ENCODE measurements at places on chromosomes 3 and 15. TPM values are rescaled to one million over a fixed set of nuclear protein-coding genes. Genes with fewer than 3 reads are reported as not detected.

Gene ITIH1
- not detected for total RNA-seq

DNA sequence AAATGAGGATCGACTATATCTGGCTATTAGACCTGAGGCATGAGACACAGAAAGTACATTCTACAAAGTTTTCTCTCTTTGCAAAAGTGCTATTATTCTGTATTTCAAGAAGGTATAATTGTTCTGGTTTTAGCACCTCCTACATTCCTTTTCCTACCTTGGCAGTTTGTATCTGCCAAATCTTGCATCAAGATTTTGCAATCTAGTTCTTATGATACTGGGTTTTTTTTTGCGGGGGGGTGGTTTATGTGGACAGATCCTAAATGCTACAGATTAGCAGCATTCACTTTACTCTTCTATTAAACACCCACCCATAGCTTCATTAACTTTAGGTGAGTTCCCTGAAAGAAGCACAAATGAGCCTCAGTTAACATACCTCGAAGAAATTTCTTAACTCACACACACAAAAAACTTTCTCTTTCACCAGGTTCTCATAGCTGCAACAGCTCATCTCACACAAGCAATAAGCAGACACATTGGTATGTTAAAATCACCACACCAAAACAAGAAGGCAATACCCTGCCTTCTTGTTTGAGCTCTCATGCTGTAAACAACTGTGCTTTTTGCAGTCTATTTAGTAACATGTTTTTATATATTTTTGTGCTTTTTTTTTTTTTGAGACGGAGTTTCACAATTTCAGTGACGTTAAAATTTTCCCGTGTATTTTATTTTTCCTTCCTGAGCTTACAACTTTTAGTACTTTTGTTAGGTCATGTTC is 73.0 kb upstream of the VGLL4 start:
- H3K4me3 ChIP-seq = peak overlapping the region; percentile 84
- H3K4me1 ChIP-seq = peaks cover 16% of the 10 kb centered on the region
- peak overlapping the region; percentile 71 for H3K27ac ChIP-seq

DNA sequence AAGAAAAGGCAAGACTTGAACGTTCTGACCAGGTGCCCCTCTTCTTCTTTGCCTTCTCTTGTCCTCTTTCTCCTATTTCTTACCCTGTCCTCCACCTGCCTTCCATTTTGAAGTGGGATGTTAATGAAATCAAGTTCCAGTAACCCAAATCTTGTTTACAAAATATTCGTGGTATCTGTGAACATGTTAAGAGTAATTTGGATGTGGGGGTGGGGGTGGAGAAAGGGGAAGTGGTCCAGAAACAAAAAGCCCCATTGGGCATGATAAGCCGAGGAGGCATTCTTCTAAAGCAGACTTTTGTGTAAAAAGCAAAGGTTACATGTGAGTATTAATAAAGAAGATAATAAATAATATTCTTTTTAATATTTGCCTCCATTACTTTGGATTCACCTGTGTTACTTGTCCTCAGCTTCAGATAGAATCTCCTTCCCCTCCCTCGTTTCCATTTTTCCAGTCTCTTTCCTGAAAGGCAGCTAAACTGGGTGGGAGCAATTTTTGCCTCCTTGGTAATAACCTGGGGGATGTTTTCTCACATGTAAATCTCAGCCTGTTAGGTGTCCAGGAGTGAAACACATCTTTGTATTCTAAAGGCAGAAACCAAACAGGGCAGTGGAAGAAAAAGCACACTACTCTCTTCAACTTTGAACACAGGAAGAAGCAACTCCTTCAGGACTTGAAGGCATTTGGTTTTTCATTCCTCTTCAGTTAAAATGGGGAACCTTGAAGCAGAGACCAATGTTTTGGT is 3.2 kb downstream of the CHST2 start:
- no peak for DNase-seq
- H3K4me1 ChIP-seq = no peaks in the 10 kb centered on the region
- peaks cover 4% of the 10 kb centered on the region for H3K27me3 ChIP-seq
- H3K27ac ChIP-seq = no peak overlapping the region
- H3K4me3 ChIP-seq = no peak overlapping the region

Gene RTP3
- total RNA-seq = not detected

GRCh38 chr3:108823227-108823626 is 641 bp downstream of the TRAT1 start:
- H3K36me3 ChIP-seq = no peaks in the 10 kb centered on the region
- no peaks in the 10 kb centered on the region for H3K4me1 ChIP-seq
- H3K27ac ChIP-seq = no peak overlapping the region
- no peak overlapping the region for H3K4me3 ChIP-seq
- DNase-seq = no peak

- DNase-seq = no peak
- H3K4me3 ChIP-seq = no peak overlapping the region
- H3K27ac ChIP-seq = no peak overlapping the region
Observed at GRCh38 chr3:51581524-51581923, 43.0 kb downstream of the RAD54L2 start.

GRCh38 chr3:170714562-170715535 is 129.0 kb upstream of the SLC7A14 start:
- H3K4me3 ChIP-seq = no peak overlapping the region
- H3K36me3 ChIP-seq = no peaks in the 10 kb centered on the region
- no peaks in the 10 kb centered on the region for H3K27me3 ChIP-seq
- H3K27ac ChIP-seq = peak overlapping the region; percentile 88

- H3K27me3 ChIP-seq = no peaks in the 10 kb centered on the region
- peak; percentile 92 for DNase-seq
- H3K4me1 ChIP-seq = peaks cover 41% of the 10 kb centered on the region
- H3K36me3 ChIP-seq = peaks cover 83% of the 10 kb centered on the region
- no peak overlapping the region for H3K4me3 ChIP-seq
Observed at GRCh38 chr3:112605285-112605684, 35.7 kb downstream of the CCDC80 start.

- H3K27ac ChIP-seq = no peak overlapping the region
- H3K36me3 ChIP-seq = no peaks in the 10 kb centered on the region
- DNase-seq = peak; percentile 89
- no peak overlapping the region for H3K4me3 ChIP-seq
- H3K4me1 ChIP-seq = peaks cover 45% of the 10 kb centered on the region
Observed at GRCh38 chr3:125059488-125060245, 3.9 kb upstream of the HEG1 start.

Gene KLF15
- total RNA-seq = 4.4 TPM

DNA sequence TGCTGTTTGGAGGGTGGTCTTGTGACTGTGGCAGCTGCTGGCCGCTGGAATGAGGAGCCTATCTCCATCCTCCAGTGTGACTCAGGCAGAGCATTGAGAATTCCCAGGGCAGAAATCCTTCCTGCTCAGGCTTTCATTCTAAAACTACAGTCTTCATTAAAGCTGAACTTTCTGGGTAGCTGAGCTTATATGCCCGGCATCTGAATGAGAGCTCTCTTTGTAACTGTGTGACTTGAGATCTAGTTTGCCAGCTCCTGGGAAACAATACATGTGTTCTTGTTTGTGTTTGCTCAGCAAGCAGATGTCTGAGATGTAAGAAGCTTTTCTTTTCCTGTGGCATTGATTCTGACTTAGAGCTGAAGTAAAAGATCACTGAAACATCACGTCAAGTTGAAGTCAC is 22.4 kb downstream of the RLBP1 start:
- peaks cover 26% of the 10 kb centered on the region for H3K36me3 ChIP-seq
- peak overlapping the region; percentile 16 for H3K27ac ChIP-seq
- H3K4me3 ChIP-seq = no peak overlapping the region

Gene TERC
- total RNA-seq = 144 TPM

GRCh38 chr3:194294199-194294894 is 56.8 kb downstream of the CPN2 start:
- H3K4me1 ChIP-seq = peaks cover 8% of the 10 kb centered on the region
- no peak for DNase-seq
- no peaks in the 10 kb centered on the region for H3K36me3 ChIP-seq

DNA sequence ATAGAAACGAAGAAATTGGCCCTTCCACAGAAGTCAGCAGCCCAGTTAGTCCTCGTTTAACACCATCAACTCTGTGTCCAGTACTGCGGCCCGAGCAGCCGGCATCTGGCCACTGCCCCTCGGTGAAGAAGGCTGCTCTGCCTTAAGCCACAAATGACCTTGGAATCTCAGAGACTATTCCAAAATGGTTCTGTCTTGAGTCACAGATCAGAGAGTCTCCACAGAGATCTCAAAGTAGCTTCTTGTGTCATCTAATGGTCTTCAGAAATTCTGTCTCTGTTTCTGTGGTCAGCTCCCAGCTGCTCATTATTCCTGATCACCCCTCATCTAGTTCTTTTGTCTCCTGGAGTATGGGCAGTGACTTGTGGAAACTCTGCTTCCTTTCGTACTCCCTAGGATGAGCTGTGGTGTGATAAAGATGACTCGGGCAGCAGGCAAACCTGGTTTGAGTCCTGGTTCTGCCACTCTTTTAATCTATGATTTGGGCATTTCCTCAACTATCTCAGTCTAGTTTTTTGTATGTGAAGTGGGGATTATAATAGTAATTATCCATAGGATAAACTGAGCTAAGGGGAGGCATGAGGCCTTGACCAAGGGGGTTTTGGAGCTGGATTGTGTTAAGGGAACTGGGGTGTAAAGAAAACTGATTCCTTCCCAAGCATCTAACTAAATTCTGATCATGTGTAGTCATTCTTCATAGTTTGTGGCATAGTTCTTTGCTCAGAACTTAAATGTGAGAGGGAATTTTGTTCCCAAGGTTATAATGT is 22.6 kb downstream of the CRTC3 start:
- peaks cover 39% of the 10 kb centered on the region for H3K4me1 ChIP-seq
- H3K27me3 ChIP-seq = no peaks in the 10 kb centered on the region
- H3K4me3 ChIP-seq = peak overlapping the region; percentile 9
- H3K36me3 ChIP-seq = peaks cover 5% of the 10 kb centered on the region
- DNase-seq = peak; percentile 67

Gene PLOD2
- 345 TPM for total RNA-seq

Gene MESP2
- total RNA-seq = 0.72 TPM

Gene C15orf62
- total RNA-seq = under 0.01 TPM

DNA sequence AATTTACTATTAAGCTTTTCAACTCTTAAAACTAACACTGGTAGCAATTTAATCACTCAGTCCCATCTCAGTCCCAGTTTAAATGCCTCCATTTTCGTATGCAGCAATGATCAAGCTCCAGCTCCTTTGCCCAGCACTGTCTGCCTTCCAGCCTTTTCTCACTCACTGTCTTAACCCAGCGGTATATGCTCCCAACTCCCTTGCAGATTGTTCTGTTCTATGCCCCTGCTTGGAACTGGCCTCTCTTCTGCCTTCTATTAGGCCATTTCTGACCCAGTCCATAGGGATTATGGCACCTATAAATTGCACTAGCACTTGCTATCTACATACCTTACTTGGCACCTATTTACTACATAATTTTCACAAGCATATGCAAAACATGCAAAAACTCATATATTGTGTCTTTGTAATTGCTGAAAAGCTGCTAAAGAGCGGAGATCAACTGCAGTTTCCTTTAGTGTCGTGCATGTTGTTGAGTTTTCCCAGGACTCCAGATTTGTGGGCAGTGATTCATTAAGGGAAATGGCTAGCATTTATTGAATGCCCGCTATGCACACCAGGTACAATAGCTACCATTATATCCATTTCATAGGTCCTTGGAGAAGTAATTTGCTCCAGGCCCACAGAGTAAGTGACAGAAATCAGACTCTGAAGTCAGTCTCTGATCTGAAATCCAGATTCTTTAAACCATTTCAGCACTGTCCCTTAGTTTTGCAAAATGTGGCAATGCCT is 24.4 kb downstream of the CRBN start:
- no peaks in the 10 kb centered on the region for H3K4me1 ChIP-seq
- no peak overlapping the region for H3K4me3 ChIP-seq
- H3K27ac ChIP-seq = no peak overlapping the region

DNA sequence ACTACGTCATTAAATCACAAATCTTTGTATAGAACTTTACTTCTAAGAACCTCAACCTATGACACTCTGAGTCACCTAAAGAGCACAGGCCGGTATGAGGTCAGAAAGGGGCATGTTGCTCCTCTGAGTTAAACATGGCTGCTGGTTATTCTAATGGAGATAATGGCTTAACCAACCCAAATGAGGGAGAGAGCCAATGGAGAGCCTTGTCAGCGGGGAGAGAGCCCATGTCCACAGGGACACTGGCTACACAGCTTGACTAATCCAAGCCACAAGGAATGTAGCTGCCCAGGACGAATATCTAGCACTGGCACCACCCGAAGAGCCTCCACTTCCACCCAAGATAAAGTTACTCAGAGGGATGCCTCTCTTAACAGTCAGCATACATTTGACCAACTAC is 77.0 kb upstream of the STAC start:
- H3K27me3 ChIP-seq = no peaks in the 10 kb centered on the region
- no peak overlapping the region for H3K4me3 ChIP-seq
- H3K27ac ChIP-seq = no peak overlapping the region
- no peak for DNase-seq
- no peaks in the 10 kb centered on the region for H3K4me1 ChIP-seq

Gene GPR15
- not detected for total RNA-seq

- DNase-seq = peak; percentile 50
- H3K27me3 ChIP-seq = no peaks in the 10 kb centered on the region
- peaks cover 26% of the 10 kb centered on the region for H3K36me3 ChIP-seq
- H3K27ac ChIP-seq = peak overlapping the region; percentile 89
- H3K4me1 ChIP-seq = peaks cover 15% of the 10 kb centered on the region
Observed at GRCh38 chr3:40309925-40310695, 603 bp downstream of the EIF1B start.

- no peak for DNase-seq
- H3K27me3 ChIP-seq = no peaks in the 10 kb centered on the region
- peak overlapping the region; percentile 47 for H3K27ac ChIP-seq
- no peaks in the 10 kb centered on the region for H3K36me3 ChIP-seq
Observed at GRCh38 chr3:115226844-115227445, 79.9 kb upstream of the ZBTB20 start.

GRCh38 chr15:82532991-82533481 is 7.2 kb downstream of the RPS17 start:
- peak; percentile 61 for DNase-seq
- peaks cover 26% of the 10 kb centered on the region for H3K36me3 ChIP-seq
- no peak overlapping the region for H3K27ac ChIP-seq

- DNase-seq = peak; percentile 26
- no peak overlapping the region for H3K4me3 ChIP-seq
- H3K27ac ChIP-seq = no peak overlapping the region
- H3K36me3 ChIP-seq = no peaks in the 10 kb centered on the region
Observed at GRCh38 chr3:141083836-141084649, 32.9 kb downstream of the SPSB4 start.

Measured in osteoblast (primary cell).